Purkinje cell (primary cell): ENCODE measurements at places on chromosomes 13 and 19. TPM values are rescaled to one million over a fixed set of nuclear protein-coding genes. Genes with fewer than 3 reads are reported as not detected.

The NXNL1 gene
- not detected in 2 replicates for polyA plus RNA-seq

The KLF5 gene
- polyA plus RNA-seq: 5.7 TPM in 1 of 2 replicates, not detected in the other

The CERS1 gene
- 11.0 and 19.4 TPM in 2 replicates for polyA plus RNA-seq

The C19orf73 gene
- 4.2 TPM in 1 of 2 replicates, not detected in the other for polyA plus RNA-seq

The PINLYP gene
- polyA plus RNA-seq: 2.3 and 17.2 TPM in 2 replicates

The KCNN1 gene
- 2.1 and 4.3 TPM in 2 replicates for polyA plus RNA-seq

The OR4F17 gene
- polyA plus RNA-seq: not detected in 2 replicates

The VN1R4 gene
- not detected in 2 replicates for polyA plus RNA-seq

The CACTIN gene
- polyA plus RNA-seq: 0.78 and 3.6 TPM in 2 replicates

The SLITRK6 gene
- 0.82 TPM in 1 of 2 replicates, not detected in the other for polyA plus RNA-seq

The CAMSAP3 gene
- 0.78 and 0.88 TPM in 2 replicates for polyA plus RNA-seq

The GIPR gene
- not detected in 2 replicates for polyA plus RNA-seq

The KLK2 gene
- 0.20 TPM in 1 of 2 replicates, not detected in the other for polyA plus RNA-seq

The SF3A2 gene
- polyA plus RNA-seq: 0.16 and 0.43 TPM in 2 replicates

The LCP1 gene
- polyA plus RNA-seq: 11.8 and 20.9 TPM in 2 replicates

The ICAM5 gene
- polyA plus RNA-seq: 0.24 TPM in 1 of 2 replicates, not detected in the other
